ENCODE measurements at places on chromosomes 5 and 9.

DNA sequence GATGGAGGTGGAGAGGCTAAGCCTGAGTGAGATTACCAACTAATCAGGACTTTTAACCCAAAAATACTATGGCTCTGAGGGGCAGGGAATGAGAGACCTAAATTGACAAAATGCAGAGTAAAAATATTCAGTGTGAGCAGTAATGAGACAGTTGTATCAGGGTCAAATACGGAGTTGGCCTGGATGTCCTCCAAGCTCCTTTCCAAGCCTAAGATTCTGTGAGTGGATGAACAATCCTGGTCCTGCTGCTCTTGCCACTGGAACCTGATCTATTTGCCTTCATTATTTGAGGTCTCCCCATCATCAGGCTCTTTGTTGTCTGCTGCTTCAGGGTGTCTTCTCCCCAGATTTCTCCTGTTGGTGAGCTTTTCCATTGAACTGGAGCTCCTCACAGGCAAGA is 1.1 kb downstream of the PDCD1LG2 start:
- no peak for DNase-seq

GRCh38 chr9:89481538-89481915 is 16.4 kb downstream of the SEMA4D start:
- DNase-seq: no peak

GRCh38 chr9:126696401-126697145 is 82.8 kb downstream of the LMX1B start:
- DNase-seq: no peak

GRCh38 chr9:113828221-113828620 is 47.9 kb upstream of the ZNF618 start:
- no peak for DNase-seq

DNA sequence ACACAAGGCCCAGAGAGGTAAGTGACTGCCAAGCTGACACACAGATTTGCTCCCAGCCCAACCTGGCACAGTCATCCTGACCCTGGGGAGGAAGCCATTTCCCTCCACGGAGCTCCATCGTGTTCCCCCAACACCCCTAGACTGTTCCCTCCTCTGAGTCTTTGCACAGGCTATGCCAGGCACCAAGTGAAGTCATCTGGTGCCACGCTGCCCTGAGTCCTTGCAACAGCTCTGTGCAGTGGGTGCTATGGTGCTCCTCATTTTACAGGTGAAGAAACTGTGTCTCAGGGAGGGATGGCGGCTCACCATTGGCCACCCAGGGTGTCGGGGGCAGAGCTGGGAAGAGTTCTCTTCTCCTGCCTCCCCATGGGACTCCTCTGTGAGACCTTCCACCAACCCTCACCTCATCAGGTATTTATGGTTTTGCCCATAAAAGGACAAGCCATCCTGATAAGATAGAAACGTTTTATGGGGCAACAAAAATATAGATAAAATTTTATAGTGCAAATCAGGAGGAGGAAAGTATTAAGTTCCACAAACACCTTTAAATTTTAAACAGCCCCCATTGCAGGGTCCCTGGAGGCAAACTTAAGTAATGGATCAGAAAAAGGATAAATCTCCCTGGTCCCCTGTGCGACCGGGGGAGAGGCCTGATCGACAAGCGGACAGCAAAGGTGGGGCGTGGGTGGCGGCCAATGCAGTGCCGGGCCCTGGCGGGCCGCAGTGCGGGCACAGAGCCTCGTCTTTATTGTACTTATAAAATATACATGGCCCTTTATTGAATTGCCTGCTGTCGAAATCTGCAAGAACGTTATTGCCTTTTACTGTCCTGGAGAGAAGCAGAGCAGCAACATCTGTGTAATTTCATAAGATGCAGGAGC is 50.2 kb upstream of the ZBTB43 start:
- DNase-seq: peak; percentile 66

GRCh38 chr5:33725806-33726205 is 166.0 kb downstream of the ADAMTS12 start:
- no peak for DNase-seq

GRCh38 chr9:135993765-135994500 is 32.8 kb upstream of the UBAC1 start:
- DNase-seq: no peak

DNA sequence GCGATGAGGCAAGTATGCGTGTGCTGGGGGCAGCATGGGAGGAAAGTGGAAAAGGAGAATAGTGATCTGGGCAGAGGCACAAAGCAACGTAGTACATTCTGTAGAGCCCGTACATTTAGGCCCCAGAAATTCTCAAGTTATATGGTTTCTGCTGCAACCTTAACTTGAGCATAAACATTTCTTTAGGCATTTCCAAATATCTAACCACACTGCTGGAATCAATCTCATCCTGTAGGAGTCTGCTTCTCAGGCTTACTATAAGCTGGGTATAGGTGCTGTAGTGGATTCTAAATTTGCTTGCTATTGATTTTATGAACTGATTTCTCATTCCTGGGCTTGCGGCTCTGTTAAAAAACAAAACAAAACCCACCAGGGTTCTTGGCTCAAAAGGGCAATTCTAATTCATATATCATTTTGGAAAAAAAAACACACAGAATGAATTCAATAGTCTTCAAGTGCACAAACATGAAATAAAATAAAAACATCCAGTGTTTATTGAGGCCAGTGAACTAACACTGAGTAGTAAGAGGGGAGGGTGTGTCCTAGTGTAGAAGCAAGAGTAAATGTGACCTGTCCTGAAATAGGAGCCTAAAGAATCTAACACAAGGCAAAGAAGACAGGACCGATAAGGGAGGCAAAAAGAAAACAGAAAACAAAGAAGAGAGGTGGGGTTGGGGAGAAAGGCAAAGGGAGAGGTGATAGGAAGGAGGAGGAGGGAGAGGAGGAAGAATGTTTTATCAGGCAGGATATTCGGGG is 145.5 kb upstream of the LHFPL2 start:
- no peak for DNase-seq
